ENCODE measurements at places on chromosomes 3 and 15.

DNA sequence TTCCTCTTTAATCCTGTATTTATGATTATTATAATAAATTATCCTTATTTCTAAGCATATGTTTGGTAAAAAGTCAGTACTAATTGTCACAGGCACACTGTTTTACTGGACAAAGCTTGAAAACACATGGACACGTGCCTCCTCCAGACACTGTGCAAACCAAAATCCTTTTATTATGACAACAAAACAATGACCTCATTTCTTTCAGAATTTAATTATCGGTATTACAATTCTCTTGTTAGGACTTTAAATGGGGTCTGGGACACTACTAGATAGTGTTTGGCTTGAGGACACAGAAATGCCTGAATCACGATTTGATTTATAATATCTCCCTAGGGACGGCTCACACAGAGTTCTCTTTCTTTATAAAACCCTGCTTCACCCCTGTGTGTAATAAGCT, 107.3 kb upstream of the IGSF10 start:
- DNase-seq: no peak

DNA sequence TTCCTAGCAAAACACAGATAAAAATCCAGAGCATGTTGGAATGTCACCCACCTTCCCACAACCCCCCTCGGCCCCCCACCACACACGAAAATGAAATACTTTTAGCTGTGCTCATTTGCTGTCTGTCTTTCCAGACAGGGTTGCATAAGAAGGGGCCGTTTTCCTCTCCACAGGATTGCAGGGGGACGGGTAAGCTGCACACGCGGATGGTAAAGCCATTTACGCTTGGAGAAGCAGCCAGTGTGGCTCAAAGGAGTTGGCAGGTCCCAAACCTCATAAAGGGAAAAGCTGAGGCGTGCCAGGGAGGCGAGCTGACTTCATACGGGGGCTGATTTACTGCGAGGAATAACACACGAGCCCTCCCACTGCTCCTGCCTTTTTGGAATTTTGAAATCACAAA, 47.4 kb upstream of the ITGA11 start:
- no peak for DNase-seq

DNA sequence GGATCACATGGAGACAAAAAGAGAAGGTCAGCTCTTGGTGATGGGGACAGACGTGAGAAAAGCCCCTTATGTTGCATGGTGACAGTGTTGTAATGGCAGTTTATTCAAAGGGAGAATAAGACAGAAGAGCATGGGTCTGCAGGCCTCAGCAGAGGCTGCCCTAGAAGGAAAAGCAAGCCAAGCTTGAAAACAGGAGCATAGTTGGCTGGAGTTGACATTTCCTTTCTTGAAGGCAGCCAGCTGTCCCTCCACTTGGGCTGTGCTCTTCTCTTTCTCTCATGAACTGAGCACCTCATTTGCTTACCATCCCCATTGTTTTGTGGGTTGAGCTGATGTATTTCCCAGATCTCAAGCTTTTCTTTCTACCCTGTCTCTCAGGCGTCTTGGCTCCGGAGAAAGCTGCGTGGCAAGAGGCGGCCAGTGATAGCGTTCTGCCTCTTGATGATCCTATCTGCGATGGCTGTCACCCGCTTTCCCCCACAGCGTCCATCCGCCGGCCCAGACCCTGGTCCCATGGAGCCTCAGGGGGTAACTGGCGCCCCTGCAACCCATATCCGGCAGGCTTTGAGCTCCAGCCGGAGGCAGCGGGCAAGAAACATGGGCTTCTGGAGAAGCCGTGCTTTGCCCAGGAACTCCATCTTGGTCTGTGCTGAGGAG, 52.9 kb downstream of the GASK1A start:
- DNase-seq: no peak

GRCh38 chr15:65903296-65904073, 34.2 kb downstream of the RAB11A start:
- DNase-seq: no peak

GRCh38 chr3:187679638-187680396, 9.6 kb upstream of the SST start:
- DNase-seq: peak; percentile 68

GRCh38 chr15:101489599-101490407, at the start of gene PCSK6:
Gene PCSK6, minus strand, starts transcription at chr15:101489707. Its CDS starts 37 bp downstream, at chr15:101489670.
- DNase-seq: no peak

GRCh38 chr3:17138246-17139039, 253.7 kb downstream of the PLCL2 start:
- no peak for DNase-seq

DNA sequence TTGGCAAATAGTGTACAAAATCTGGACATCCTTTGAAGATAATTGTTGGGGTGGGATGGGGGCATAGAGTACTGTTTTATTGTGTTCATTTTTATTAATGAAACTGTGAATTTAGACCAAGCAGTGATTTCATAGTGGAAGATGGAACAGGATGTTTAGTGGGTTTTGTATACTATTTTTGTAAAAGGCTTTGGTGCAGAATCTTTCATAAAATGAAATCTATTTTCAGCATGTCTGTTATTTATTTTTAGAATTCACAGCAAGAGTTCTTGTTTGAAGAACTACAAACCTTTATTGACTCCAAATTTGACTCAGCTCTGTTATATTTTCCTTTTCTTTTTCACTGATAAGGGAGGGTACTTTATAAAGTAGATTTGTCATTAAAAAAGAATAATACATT, 145.4 kb downstream of the AKAP13 start:
- DNase-seq: no peak

DNA sequence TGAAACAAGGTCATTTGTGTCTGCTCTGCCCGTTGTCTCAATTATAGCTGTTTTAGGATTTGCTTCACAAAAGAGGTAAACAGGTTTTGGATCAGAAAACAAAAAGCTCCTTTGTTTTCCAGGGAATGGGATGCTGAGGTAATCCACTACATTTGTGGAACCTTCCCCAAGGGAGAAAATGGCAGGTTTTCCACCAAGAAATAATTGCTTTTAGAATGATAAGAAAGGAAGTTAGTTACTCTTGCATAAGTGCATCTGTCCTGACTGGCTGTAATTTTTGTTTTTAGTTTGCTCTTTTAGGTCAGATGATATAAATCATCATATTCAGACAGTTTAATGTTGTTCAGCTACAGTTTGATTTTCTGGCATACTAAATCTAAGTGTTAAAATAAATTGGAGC, 198.5 kb upstream of the COL8A1 start:
- no peak for DNase-seq

DNA sequence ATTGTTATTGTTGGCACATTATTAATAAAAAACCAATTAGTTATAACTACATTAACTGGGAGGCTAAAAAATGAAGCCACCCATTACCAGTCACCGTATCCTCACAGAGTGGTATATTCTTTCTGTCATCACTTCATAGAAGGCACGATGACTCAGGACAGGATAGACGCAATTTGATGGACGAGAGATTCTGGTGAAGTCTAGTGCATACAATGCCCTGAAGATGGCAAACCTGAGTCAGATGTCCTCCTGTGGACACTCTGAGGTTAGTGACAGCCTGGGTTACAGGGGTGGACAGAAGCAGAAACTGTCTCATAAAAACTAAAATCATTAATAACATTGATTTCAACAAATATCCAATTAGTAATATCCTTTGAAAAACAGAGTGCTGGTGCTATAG, 150.3 kb downstream of the SLC9A9 start:
- no peak for DNase-seq

DNA sequence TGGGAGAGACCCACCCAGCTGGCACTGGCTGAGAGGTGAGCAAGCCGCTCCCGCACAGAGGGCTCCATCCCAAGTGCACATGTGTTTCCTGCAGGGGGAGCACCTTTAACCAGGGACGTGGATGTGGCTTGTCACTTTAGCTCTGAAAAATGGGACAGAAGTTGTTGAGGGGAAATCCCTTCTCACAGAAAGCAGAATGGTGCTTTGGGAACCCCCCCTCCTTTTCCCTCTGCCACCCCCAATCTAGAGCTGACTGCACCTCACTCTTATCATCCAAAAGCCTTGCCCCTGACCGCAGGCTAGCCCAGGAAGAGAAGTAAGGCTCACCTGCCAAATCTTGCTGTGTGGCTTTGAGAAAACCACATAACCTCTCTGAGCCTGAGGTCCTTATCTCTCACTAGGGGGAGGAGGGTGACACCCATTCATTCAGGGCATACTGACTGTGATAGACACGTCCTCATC, 77.9 kb downstream of the RPN1 start:
- DNase-seq: no peak

DNA sequence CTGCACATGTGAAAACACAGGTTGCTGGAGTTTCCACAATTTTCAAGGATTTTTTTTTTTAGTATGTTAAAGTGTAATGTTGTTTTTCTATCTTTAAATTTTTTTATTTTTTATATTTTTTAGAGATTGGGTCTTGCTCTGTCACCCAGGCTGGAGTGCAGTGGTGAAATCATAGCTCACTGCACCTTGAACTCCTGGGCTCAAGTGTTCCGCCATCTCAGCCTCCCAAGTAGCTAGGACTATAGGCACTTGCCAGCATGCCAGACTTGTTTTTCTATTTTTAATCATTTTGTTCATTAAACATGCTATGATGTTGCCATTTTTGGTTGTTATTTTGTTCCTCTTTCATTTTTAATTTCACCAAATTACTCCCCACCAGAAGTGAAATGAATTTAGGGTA, 16.7 kb upstream of the THUMPD3 start:
- DNase-seq: no peak

DNA sequence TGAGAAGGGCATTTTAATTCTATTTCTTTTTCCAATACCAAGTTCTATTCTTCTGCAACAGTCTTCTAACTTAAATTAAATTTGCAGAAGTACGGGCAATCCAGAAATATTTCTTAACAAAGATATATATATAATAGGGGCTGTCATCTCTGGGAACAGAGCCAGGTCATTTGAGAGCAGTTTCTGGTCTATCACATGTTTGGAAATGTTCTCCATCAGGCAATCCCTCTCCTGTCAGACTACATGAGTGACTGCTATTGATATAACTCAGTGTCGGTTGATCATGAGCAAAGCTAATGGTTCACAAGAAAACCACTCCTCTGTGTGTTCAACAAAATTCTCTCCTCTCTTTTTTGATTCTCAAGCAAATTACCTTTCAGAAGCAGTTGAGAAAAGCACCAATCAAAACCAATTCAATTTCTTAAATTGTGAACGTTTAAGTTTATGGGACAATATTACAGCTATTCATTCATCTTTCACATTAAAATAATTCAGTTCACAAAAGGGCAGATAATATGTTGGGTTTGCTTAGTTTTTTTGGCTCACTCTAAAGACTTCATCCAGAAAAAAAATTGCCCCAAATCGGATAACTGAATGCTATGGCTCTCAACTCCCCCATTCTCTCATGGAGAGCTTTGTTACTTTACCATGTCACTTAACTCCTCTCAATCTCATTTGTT, 152.9 kb upstream of the TGFBR2 start:
- DNase-seq: no peak

GRCh38 chr15:36696196-36696595, 116.8 kb downstream of the CDIN1 start:
- no peak for DNase-seq

GRCh38 chr3:5437783-5438323, 250.3 kb downstream of the EDEM1 start:
- no peak for DNase-seq

- no peak for DNase-seq
Measured at GRCh38 chr3:122785231-122785630, 8.4 kb downstream of the HSPBAP1 start.

- DNase-seq: no peak
Measured at GRCh38 chr3:169676925-169677537, 13.5 kb upstream of the MECOM start.

GRCh38 chr15:58715266-58715917, 34.1 kb downstream of the ADAM10 start:
- DNase-seq: no peak

- no peak for DNase-seq
Measured at GRCh38 chr3:53865732-53866499, 16.0 kb downstream of the ACTR8 start.

DNA sequence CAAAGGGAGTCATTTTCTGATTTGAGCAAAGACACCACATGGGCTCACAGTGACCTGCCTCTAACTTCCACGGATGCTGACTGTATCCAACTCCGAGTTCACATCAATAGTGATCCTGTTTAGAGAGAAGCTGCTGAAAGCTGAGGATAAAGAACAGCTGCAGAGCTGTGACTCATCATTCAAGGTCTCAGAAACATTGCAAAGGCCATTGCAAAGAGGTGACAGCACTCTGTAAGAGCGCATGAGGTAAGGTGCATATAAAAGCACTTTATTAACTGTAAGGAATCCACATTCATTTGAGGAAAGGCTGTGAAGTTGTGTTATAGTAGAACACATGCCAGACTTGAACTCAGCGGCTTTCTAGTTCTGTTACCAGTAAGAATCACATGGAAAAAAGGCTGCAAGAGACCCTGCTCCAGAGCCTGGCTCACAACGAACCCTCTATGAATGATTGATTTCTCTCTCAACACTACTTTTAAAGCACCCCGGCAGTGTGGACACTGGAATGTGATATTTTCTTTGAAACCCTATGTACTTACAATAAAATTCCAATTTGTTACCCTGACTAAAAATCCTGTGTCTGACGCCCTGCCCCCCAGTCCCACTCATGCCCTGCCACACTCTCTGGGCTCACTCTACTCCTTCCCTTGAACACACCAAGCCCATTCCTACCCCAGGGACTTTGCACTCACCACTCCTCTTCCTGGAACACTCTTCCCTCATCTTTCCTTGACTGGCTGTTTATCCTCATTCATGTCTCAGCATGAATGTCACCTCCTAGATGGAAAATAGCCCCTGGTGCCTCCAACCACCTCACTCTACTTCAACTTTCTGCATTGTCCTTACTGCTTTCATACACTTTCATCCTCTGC, 111.2 kb downstream of the LSM3 start:
- DNase-seq: peak; percentile 85

DNA sequence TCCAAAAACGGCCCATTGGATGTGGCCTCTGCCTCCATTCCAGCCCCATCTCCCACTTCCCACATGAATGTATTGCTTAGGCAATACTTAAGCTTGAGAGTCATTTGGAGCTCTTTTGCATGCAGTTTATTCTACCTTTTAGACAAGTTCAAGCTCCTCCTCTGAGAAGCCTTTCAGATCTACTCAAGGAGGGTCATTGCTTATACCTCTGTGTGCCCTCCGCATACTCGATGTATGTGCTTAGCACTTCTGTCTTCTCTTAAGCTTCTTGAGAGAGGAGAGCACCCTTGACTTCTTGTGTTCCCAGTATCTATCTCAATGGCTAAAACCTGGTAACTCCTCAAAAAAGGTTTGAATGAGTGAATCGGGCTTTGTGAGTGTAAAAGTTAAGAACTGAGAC, 6.6 kb upstream of the UBE3A start:
- no peak for DNase-seq

DNA sequence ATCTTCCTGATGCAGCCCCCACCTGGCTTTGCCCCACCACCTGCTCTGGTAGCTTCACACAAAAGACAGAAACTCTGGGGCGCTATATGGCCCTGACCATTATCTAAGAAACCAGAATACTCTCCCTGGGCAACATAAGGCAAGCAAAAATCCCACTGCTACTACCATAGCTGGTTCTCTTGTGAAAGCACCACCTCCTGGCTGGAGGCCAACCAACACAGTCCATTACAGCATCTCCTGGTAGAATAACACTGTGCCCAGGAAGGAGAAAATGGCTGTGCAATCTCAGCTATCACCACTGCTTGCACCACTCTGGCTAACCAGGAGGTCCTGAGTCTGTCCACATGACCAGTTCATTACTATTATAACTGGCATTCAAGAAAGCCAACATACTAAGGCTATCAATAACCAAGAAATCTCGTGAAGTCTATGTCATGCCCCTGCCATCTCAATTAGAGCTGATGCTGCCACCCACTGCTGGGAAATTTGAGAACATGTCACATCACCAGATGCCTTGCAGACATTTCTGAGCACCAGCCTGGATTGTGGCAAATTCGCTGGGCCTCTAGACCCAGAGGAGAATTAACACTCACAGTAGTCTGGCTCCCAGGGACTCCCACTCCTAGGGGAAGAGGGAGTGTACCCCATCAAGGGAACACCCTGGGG, 1114.8 kb downstream of the ROBO2 start:
- no peak for DNase-seq
